ENCODE measurements at places on chromosomes 3 and 15.
A peak's percentile ranks its signal among the peaks of the same experiment; 100 is the strongest.

DNA sequence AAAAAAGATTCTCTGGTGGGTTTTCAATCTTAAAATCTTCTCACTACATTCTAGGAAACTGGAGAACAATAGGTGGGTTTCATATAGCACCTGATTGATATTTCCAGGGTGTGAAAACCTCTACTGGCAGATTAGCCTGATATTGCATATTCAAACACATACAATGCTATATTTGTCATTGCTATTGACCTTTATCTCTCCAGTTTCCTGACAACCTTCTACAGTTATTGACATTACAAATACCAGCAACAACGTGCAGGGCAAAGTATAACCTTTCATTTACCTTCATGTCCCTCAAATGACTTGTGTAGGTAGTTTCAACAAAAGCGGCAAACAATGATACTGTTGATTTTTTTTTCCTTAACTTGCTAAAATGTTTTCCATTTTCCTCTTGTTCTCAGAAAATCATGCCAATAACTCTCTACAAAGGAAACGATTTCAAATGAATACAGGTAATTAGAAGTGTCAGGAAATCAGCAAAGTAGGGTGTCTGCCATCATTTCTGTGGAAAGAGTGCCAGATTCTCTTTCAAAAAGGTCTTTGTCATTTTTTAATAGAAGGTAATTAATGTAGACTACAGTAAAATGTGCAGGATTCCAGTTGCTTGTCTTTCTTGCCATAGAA, 72.6 kb upstream of the CDIN1 start:
- no peaks in the 10 kb centered on the region for H3K4me1 ChIP-seq
- H3K4me3 ChIP-seq, result no peak overlapping the region
- no peak for DNase-seq

GRCh38 chr3:111870620-111871019, 11.6 kb downstream of the PHLDB2 start:
- H3K27me3 ChIP-seq, result no peaks in the 10 kb centered on the region
- no peaks in the 10 kb centered on the region for H3K4me1 ChIP-seq
- H3K36me3 ChIP-seq, result no peaks in the 10 kb centered on the region
- no peak overlapping the region for H3K4me3 ChIP-seq
- DNase-seq, result no peak

DNA sequence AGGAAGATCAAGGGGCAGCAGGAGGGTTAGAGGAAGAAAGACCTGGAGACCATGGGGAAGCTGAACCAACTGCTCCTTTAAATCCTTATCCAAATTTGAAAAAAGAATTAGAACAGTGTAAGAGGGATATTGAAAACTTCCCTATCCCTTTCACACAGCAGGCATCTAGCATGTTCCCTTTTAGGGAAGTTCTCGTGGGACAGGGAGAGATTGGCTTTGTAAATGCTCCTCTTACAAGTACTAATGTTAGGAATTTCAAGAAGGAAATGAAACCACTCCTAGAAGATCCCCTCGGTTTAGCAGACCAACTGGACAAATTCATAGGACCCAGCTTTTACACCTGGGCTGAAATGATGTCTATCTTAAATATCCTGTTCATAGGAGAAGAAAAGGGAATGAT, 41.5 kb downstream of the PPCDC start:
- peak overlapping the region; percentile 95 for H3K27ac ChIP-seq
- peaks cover 52% of the 10 kb centered on the region for H3K36me3 ChIP-seq
- H3K4me3 ChIP-seq, result no peak overlapping the region
- H3K4me1 ChIP-seq, result peaks cover 82% of the 10 kb centered on the region
- H3K27me3 ChIP-seq, result peaks cover 2% of the 10 kb centered on the region
- DNase-seq, result no peak

- no peak overlapping the region for H3K4me3 ChIP-seq
- H3K27me3 ChIP-seq, result no peaks in the 10 kb centered on the region
- DNase-seq, result no peak
- H3K4me1 ChIP-seq, result no peaks in the 10 kb centered on the region
- H3K27ac ChIP-seq, result no peak overlapping the region
Measured at GRCh38 chr3:2770451-2770850, 339.7 kb downstream of the IL5RA start.

GRCh38 chr15:76293361-76293760, 17.9 kb downstream of the ETFA start:
- DNase-seq, result no peak
- H3K4me3 ChIP-seq, result no peak overlapping the region
- H3K4me1 ChIP-seq, result peaks cover 7% of the 10 kb centered on the region
- H3K27ac ChIP-seq, result no peak overlapping the region
- H3K36me3 ChIP-seq, result peaks cover 24% of the 10 kb centered on the region

DNA sequence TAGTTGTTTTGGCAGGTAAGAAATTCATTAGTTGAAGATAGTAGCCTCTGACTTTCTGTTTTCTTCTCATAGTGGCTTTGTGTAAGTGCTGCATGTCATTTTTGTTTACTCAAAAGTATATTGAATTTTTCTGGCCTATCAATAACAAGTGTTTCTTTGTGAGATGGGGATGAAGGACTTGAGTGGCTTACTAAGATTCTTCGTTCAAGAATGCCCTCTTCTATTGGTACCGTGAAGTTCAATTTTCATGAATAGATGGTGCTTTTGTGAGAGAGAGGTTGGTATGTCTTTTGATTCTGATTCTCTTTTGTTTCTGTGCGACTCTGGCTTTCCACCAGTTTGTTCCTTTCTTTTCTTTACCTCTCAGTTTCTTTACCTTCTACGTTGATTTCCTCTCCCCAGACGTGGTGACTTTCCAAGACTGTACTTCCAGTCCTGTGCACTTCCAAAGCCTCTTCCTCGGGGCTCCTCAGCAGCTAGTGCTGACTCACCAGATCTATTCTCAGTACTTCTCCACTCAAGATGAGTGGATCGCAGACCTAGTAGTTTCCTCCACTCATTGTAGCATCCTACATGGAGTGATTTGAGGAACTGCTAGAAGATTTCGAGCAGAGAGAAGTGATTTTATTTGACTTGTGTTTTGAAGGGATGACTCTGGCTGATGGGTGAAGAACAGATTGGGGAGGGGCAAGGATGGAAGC, 82.0 kb upstream of the EPHB3 start:
- H3K4me1 ChIP-seq, result no peaks in the 10 kb centered on the region
- H3K27me3 ChIP-seq, result peaks cover 31% of the 10 kb centered on the region
- H3K36me3 ChIP-seq, result no peaks in the 10 kb centered on the region
- H3K27ac ChIP-seq, result no peak overlapping the region

DNA sequence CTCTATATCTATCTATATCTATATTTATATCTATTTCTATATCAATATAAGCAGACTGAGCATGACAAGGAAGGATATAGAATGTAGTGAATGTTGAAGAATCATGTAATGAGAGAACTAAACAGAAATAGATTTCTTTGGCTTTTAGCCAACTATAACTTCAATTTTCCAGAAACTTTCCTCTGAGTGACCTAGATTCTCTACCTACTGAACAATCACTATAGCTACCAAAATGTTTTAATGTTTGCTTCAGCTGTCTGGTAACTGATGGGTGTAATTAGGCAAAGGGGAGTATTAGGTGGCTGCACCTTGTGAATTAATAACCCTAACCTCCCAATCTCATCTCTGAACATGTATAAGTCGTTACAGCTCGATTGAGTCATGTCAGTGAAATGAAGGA, 76.4 kb upstream of the ROBO1 start:
- H3K4me1 ChIP-seq, result no peaks in the 10 kb centered on the region
- no peak for DNase-seq
- no peaks in the 10 kb centered on the region for H3K36me3 ChIP-seq
- H3K27me3 ChIP-seq, result no peaks in the 10 kb centered on the region
- H3K4me3 ChIP-seq, result no peak overlapping the region

- H3K36me3 ChIP-seq, result no peaks in the 10 kb centered on the region
- H3K27me3 ChIP-seq, result no peaks in the 10 kb centered on the region
- no peak for DNase-seq
- no peak overlapping the region for H3K4me3 ChIP-seq
Measured at GRCh38 chr3:135261916-135262315, 466.9 kb downstream of the EPHB1 start.

DNA sequence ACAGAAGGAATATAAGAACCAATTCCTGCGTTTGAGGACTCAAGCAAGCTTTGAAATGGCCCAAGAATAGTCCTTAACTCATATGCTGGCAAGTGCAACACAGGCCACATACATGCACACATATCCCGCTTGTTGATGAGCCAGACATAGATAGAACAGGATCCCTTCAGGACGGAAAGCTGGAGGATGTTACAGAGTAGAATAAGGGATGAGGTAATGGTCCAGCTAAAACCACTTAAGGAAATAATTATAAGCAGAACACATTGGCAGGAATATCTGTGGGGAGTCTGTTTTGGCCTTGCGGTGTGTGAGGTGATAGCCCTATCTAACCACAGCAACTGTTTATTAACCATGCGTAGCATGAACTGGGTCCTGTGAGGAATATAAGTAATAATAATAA, 25.0 kb downstream of the SCG3 start:
- no peak for DNase-seq
- no peak overlapping the region for H3K4me3 ChIP-seq
- peaks cover 10% of the 10 kb centered on the region for H3K27me3 ChIP-seq
- no peak overlapping the region for H3K27ac ChIP-seq

DNA sequence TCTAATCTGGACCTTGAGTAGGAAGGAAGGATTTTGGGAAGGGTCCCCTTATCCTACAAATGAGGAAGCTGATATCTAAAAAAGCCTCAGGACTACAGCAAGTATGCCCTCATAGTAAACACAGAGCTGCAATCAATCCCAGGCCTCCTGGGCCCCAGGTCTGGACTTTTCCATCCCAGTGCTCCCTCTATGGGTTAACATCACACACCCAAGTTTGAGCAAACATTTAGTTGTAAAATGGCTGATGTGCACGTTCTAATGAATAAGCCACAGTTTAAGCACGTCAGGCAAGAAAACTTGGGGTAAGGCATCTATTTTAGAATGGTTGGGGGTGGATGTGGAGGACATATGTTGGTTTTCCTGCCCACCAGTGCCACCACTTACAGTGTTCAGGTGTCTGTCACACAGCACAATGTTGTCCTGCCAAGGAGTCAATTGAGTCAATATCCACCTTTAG, 44.3 kb upstream of the UBE2E1 start:
- H3K27ac ChIP-seq, result no peak overlapping the region
- H3K36me3 ChIP-seq, result no peaks in the 10 kb centered on the region
- H3K27me3 ChIP-seq, result peaks cover 8% of the 10 kb centered on the region
- peaks cover 25% of the 10 kb centered on the region for H3K4me1 ChIP-seq
- no peak for DNase-seq

GRCh38 chr15:78836333-78836732, 25.1 kb upstream of the ADAMTS7 start:
- DNase-seq, result no peak
- H3K4me3 ChIP-seq, result no peak overlapping the region
- H3K27me3 ChIP-seq, result peaks cover 24% of the 10 kb centered on the region
- H3K36me3 ChIP-seq, result no peaks in the 10 kb centered on the region

DNA sequence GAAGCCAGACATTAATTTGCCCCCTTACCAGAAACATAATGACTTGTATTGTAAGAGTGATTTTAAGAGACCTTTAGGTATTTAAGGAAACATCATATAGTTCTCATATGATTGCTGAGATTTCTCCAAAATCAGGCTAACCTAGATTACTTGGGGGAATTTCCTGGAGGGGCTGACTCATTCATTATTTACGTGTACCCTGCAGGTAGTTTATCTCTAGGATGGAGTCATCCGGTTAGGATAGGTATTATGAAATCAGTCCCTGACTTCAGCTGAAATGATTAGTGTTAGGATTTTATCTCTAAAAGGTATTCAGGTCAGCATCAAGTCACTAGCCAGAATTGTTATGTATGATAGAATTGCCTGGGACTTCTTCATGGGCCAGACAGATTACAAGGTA, 97.5 kb downstream of the TCF12 start:
- H3K4me3 ChIP-seq, result no peak overlapping the region
- no peak for DNase-seq
- no peak overlapping the region for H3K27ac ChIP-seq
- H3K36me3 ChIP-seq, result peaks cover under 1% of the 10 kb centered on the region

DNA sequence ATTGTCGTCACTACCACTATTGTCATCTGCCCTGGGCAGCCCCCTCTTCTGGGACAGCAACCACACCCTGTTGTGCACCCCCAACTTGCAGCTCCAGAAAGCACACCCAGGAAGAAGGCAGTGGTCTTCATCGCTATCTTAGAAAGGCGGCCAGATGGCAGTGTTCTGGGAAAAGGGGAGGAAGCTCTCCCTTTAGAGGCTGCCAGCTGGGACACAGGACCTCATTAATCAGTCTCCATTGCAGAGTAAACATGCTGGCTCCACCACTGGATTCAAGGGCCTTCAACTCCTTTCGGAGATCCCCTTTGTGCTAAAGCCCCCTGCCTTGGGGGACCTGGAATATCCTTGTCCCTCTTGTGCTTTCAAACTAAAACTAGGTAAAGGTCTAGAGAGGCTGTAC, 199.3 kb upstream of the LINGO1 start:
- H3K27ac ChIP-seq, result no peak overlapping the region
- H3K4me1 ChIP-seq, result no peaks in the 10 kb centered on the region
- H3K27me3 ChIP-seq, result peaks cover 3% of the 10 kb centered on the region
- no peak for DNase-seq
- no peaks in the 10 kb centered on the region for H3K36me3 ChIP-seq
- no peak overlapping the region for H3K4me3 ChIP-seq

DNA sequence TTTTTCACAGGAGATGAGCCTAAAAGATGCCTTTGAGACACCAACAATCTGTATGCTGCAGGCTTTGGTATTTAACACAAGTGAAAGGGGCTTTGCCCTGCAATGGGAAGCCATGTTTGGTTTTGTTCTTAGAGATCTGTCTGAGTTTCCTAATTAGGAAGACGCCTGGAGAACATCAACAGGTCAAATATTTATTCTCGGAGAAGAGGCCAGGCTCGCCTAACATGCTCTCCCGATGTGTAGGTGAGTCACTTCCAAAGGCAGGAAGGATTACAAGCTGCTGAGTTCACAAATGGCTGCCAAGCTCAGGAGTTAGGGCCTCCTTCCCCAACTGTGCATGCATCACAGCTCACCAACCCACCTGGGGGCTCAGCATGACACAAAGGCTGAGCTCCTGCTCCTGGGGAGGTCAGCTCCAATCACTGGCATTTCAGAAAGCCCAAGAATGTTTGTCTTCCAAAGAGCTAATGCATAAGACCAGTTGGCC, 119.5 kb upstream of the PRICKLE2 start:
- no peaks in the 10 kb centered on the region for H3K4me1 ChIP-seq
- no peaks in the 10 kb centered on the region for H3K36me3 ChIP-seq
- H3K4me3 ChIP-seq, result no peak overlapping the region
- no peak for DNase-seq
- no peak overlapping the region for H3K27ac ChIP-seq

GRCh38 chr3:81823882-81824395, 62.5 kb upstream of the GBE1 start:
- H3K4me1 ChIP-seq, result no peaks in the 10 kb centered on the region
- no peak for DNase-seq
- H3K27me3 ChIP-seq, result peaks cover 1% of the 10 kb centered on the region
- H3K4me3 ChIP-seq, result no peak overlapping the region

GRCh38 chr15:52438047-52438446, 90.6 kb downstream of the MYO5A start:
- no peak overlapping the region for H3K27ac ChIP-seq
- no peaks in the 10 kb centered on the region for H3K36me3 ChIP-seq
- no peak for DNase-seq
- no peak overlapping the region for H3K4me3 ChIP-seq

DNA sequence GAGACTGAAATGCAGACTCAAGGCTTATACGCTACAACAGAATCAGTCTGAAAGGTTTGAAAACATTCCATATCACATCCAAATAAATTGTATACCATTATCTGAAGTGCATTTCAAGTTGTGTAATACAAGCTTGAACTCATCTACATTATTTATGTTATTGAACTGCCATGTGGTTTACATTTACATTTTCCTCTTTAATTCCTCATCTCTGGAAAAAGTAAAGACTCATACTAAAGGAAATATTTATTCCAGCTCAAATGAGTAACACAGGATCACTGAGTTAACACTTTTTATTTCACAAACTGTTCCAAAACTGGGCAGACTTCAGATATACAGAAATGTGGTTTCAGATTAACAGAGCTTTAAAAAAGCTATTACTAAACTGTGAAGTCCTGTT, 282.5 kb downstream of the ULK4 start:
- H3K36me3 ChIP-seq, result no peaks in the 10 kb centered on the region
- no peaks in the 10 kb centered on the region for H3K27me3 ChIP-seq
- no peaks in the 10 kb centered on the region for H3K4me1 ChIP-seq
- no peak overlapping the region for H3K4me3 ChIP-seq
